ENCODE measurements at places on chromosomes 11 and 22.

DNA sequence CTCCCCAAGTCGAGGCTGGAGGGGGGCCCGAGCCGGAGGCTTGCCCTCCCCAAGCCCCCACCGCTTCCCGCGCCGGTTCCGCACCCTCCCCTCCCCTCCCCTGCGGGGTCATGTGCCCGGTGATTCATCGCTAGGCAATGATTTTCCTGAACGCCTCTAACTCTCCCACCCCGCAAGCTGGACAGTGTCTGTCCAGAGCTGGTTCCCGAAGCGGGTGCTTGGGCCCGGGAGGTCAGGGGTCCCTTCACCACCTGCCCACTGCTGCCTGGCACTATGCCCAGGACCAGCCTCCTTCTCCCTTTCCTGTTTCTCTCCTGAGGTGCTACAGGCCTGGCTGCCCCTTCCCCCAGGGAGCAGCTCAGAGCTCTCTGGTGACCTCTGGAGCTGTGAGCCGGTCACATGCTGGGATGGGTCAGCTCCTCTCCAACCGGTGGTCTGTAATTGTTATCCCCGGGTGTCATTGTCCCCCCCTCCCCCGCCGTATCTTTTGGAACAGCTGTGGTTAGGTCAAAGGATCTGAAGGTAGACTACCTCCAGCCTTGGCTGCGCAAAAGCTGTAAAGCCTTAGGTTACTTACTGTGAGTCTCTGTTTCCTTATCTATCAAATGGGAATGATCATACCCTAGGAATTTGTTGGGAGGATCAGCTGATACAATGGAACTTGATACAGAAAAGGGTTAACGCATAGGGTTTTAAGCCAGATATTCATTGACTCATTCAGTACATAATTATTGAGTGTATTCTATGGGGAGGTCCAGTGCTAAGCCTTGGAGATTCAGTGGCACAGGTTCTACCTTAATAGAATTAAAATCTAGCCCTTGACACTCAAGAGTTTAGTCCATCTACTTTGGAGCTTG, 753 bp downstream of the STX3 start:
- DNase-seq: peak; percentile 42

DNA sequence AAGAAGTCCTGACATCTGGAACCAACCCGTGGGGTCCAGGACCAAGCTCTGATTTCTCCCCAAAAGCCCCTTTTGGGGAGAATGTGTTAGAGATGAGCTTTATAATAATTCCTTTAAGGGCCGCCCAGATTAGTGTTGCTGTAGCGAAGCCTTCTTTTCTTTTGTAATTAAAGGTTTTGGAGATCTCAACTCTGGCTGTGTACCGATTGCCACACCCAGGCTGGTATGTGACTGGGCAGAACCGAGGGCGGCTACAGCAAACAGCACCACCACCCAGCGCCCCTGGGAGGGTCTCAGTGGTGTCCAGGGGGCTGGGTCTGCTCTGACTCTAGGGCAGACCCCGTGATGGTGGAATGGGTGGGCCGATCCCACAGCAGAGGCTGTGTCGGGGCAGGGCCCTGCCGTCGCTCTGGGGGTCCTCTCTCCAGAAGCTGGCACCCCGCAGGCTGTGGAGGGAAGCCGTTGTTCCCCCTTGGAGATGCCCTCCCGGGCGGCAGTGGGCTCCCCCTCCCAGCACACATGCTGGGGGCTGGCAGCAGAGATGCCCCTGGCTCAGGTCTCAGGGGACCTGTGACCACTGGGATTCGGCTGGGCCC, 31.0 kb downstream of the TPCN2 start:
- DNase-seq: no peak

GRCh38 chr11:90656171-90656570, 433.3 kb upstream of the CHORDC1 start:
- no peak for DNase-seq

GRCh38 chr11:83449338-83449913, 163.3 kb upstream of the CCDC90B start:
- no peak for DNase-seq

DNA sequence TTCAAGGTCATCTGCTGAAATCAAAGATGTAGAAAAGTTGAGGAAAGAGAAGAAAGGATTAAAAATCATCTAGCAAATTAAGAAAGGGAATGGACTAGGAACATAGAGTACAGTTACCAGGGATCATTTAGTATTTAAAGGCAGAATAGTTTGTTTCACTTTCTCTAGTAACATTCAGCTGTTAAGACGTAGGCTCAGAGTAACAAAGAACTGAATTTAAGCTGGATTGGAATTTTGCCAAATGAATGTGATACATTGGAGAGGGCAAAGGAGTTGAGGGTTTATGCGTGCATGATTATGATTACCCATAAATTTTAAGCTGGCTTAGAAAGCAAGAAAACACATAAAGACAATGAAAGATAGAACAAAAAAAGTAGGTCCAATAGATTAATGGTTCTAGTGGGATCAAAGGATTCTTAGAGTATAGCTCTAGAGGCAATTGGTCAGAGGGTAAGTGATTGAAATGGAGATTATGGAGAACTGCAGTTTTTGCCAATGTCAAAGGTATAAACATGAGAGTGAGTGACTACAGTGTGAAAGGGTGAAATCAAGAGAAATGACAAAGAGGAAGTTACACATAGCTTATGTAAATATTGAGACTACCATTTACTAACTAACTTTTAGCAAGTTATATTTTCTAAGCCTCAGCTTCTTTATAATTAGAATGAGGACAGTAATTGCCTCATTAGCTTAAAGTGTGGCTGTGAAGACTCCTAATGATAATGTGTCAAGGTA, 190.0 kb downstream of the GRIA4 start:
- DNase-seq: no peak

DNA sequence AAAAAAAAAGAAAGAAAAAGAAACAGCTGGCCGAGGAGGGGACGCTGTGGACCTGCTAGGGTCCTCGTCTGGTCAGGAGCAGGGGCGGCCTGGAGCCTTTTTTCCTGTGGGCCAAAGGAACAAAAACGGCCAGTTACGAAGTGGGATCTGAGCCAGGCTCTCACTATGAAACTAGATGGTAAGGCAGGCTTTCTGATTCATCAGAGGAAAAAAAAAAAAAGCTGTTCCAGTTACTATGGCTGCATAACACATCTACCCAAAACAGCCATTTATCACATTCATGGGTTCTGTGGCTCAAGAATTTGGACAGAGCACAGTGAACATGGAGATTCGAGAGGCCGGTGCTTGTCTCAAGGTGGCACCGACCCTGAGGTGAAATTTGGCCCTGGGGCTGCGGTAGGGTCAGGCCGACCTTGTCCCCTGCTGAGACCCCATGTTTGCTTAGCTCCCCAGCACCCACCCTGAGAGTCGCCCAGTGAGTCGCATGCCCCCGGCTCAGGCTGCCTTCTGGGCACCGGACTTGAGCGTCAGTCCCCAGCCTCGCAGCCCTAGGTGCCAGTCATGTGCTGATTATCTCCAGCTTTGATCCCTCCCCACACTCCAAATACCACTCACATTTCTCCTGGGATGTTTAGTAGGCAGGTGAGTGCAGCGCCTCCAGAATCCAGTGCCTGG, 34.2 kb downstream of the MRGPRD start:
- DNase-seq: no peak

DNA sequence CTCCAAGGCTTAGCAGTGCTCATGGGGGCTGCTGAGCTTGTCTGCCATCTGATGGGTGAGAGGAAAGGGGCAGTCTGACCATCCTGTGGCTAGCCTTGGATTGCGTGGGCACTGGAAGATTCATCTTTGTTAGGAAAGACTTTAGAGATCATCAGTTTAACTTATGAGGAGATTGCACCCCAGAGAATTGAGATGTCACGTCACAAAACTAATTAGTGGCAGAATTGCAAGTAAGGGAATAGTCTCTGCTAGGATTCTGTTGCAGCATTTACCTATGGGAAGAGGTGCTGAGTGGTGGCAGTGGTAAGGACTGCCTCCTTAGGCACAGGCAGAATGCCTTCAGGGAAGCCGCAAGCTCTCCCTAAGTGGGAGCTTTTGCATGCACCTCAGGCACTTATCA, 42.8 kb upstream of the HSPA8 start:
- no peak for DNase-seq

All from T-helper 1 cell (primary cell).